ENCODE measurements at places on chromosomes 4 and X.
A peak's percentile ranks its signal among the peaks of the same experiment; 100 is the strongest.

- no peak overlapping the region for H3K4me3 ChIP-seq
- no peaks in the 10 kb centered on the region for H3K4me1 ChIP-seq
- no peak for DNase-seq
- H3K27me3 ChIP-seq, result peaks cover 22% of the 10 kb centered on the region
- no peaks in the 10 kb centered on the region for H3K36me3 ChIP-seq
Observed at GRCh38 chr4:52076731-52077130, 25.6 kb downstream of the SPATA18 start.

DNA sequence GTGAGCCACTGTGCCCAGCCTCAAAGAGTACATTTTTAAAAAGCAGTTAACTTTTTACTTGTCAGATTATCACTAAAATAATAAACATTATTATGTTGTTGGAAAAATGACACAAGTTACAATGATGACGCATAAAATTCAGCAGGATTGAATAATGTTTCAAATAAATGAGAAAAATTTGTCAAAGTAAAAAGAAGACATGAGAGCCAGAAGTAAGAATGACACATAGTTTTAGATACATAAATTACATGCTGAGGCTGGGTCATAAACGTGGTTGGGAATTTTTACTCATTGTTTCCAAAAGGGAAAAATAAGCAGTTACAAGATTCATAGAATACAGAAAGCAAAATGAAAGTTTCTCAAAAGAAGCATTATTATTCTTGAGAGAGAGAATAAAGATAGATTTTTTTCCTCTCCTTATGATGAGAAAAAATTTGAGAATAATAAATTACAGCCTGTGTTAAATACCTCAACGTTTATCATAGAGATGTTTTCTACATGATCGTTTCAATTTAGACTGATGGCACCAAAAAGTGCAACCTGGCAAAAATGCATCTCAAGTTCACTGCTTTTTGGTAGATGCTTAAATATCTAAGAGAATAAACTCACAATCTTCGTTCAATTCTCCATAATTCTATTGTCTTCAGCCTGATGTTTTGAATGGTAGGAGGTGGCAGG, 40.4 kb downstream of the GUCY1B1 start:
- no peaks in the 10 kb centered on the region for H3K27me3 ChIP-seq
- H3K4me1 ChIP-seq, result no peaks in the 10 kb centered on the region
- H3K36me3 ChIP-seq, result no peaks in the 10 kb centered on the region
- H3K4me3 ChIP-seq, result no peak overlapping the region

GRCh38 chrX:55127692-55128091, 38.9 kb downstream of the PAGE2 start:
- DNase-seq, result no peak
- H3K36me3 ChIP-seq, result no peaks in the 10 kb centered on the region
- no peaks in the 10 kb centered on the region for H3K4me1 ChIP-seq
- H3K4me3 ChIP-seq, result no peak overlapping the region
- peaks cover 4% of the 10 kb centered on the region for H3K27me3 ChIP-seq

- H3K4me3 ChIP-seq, result no peak overlapping the region
- DNase-seq, result no peak
- H3K27me3 ChIP-seq, result no peaks in the 10 kb centered on the region
Observed at GRCh38 chr4:165785337-165785736, 87.7 kb upstream of the TLL1 start.

DNA sequence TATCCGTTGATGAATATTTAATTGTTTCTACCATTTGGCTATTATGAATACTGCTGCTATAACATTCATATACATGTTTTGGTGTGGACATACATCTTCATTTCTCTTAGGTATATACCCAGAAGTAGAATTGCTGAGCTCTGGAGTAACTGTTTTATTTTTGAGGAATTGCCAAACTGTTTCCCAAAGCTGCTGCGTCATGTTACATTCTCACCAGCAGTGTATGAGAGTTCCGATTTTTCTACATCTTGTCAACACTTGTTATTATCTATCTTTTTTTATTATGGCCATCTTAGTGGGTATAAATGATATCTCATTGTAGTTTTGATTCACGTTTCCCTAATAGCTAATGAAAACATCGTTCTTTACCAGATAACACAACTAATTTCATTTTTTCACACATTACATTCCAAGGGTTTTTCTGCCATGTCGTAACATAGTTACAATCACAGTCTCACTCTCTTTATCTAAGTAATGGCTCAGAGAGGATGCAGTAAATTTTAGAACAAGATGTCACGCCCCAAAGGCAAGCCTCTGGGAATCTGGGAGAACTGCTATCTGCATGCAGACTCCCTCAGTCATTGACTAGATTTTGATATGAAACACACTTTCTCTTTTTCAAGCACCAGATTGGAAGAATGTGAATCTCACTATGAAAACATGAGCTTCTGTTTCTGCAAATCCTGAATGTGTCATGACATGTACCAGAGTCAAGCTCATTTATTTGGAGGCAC, 10.3 kb downstream of the ARHGAP6 start:
- no peaks in the 10 kb centered on the region for H3K36me3 ChIP-seq
- DNase-seq, result no peak
- H3K4me1 ChIP-seq, result no peaks in the 10 kb centered on the region
- H3K27ac ChIP-seq, result no peak overlapping the region
- H3K4me3 ChIP-seq, result no peak overlapping the region

DNA sequence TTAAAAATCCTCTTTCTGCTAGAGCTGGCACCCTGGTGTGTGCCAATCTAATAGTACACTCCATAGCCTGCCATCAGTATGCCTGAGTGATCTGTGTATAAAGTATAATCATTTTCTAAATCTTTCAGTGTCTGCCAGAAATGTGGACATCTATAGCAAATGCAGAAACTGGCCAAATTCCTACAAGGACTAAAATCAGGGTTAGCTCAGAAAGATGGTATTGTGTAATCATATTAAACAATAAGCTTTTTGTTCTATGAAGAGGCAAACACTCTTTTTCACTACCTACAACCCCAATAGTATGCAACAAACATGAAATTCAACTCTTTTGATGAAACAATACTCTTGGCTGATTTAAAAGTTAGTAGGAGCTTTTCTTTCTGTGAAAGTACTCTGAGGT, 7.7 kb upstream of the TXLNG start:
- H3K4me1 ChIP-seq, result no peaks in the 10 kb centered on the region
- no peak overlapping the region for H3K4me3 ChIP-seq
- no peaks in the 10 kb centered on the region for H3K36me3 ChIP-seq
- no peak overlapping the region for H3K27ac ChIP-seq
- no peak for DNase-seq
- H3K27me3 ChIP-seq, result no peaks in the 10 kb centered on the region

- no peak for DNase-seq
- H3K27ac ChIP-seq, result no peak overlapping the region
- H3K4me1 ChIP-seq, result no peaks in the 10 kb centered on the region
- H3K4me3 ChIP-seq, result no peak overlapping the region
Observed at GRCh38 chr4:185993328-185993973, 75.5 kb upstream of the TLR3 start.

- no peak for DNase-seq
- H3K4me1 ChIP-seq, result peaks cover 1% of the 10 kb centered on the region
- H3K36me3 ChIP-seq, result peaks cover 11% of the 10 kb centered on the region
Observed at GRCh38 chr4:144989306-144989705, 108.7 kb downstream of the ANAPC10 start.

DNA sequence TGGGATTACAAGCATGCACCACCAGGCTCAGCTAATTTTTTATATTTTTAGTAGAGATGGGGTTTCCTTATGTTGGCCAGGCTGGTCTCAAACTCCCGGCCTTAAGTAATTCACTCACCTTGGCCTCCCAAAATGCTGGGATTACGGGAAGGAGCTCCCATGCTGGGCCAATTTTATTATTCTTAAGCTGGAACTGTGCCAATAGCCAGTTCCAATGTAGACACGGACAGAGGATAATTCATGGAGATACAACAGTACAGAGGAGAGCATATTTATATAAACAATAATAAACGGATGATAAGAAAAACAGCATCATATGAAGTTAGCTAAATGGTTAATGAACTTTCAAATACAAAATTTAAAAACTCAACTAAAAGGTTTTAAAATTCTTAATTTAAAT, 87.8 kb downstream of the PPA2 start:
- H3K27ac ChIP-seq, result no peak overlapping the region
- peaks cover 45% of the 10 kb centered on the region for H3K36me3 ChIP-seq
- H3K4me1 ChIP-seq, result no peaks in the 10 kb centered on the region
- no peak for DNase-seq
- H3K4me3 ChIP-seq, result no peak overlapping the region

DNA sequence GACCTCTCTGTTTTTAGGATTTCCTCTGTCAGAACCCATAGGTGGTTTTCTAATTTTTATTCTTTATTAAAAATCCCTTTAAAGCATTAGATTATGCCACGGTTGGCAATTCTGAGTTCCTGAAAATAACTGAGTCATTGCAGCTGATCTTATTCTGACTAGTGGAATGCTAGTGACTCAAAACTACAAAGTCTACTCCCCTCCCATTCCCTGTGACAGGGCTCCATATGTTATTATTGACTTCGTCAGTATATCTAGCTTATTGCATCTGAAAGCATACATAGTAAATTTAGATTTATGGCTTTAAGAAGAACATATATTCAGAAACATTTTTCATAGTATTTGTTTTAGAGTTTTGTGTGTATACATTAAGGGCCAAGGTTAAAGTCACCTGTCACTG, 38.5 kb downstream of the HERC3 start:
- no peak for DNase-seq
- peaks cover 12% of the 10 kb centered on the region for H3K36me3 ChIP-seq
- no peaks in the 10 kb centered on the region for H3K4me1 ChIP-seq
- no peaks in the 10 kb centered on the region for H3K27me3 ChIP-seq
- no peak overlapping the region for H3K4me3 ChIP-seq

- no peaks in the 10 kb centered on the region for H3K27me3 ChIP-seq
- H3K4me3 ChIP-seq, result no peak overlapping the region
- no peak overlapping the region for H3K27ac ChIP-seq
- DNase-seq, result no peak
- no peaks in the 10 kb centered on the region for H3K36me3 ChIP-seq
- H3K4me1 ChIP-seq, result no peaks in the 10 kb centered on the region
Observed at GRCh38 chr4:94827481-94828110, 69.8 kb downstream of the BMPR1B start.

- no peak for DNase-seq
- H3K4me1 ChIP-seq, result no peaks in the 10 kb centered on the region
- H3K27ac ChIP-seq, result no peak overlapping the region
- no peaks in the 10 kb centered on the region for H3K36me3 ChIP-seq
- no peaks in the 10 kb centered on the region for H3K27me3 ChIP-seq
- H3K4me3 ChIP-seq, result no peak overlapping the region
Observed at GRCh38 chr4:180394312-180394711, 1848.9 kb upstream of the TENM3 start.

GRCh38 chr4:138927072-138927471, 88.5 kb upstream of the NOCT start:
- H3K4me1 ChIP-seq, result no peaks in the 10 kb centered on the region
- DNase-seq, result no peak
- no peaks in the 10 kb centered on the region for H3K27me3 ChIP-seq
- H3K4me3 ChIP-seq, result no peak overlapping the region
- H3K36me3 ChIP-seq, result no peaks in the 10 kb centered on the region
- H3K27ac ChIP-seq, result no peak overlapping the region

GRCh38 chrX:135393051-135393450, 28.7 kb upstream of the SMIM10L2A start:
- peaks cover 2% of the 10 kb centered on the region for H3K27me3 ChIP-seq
- peaks cover 3% of the 10 kb centered on the region for H3K36me3 ChIP-seq

GRCh38 chr4:123666486-123666885, 269.9 kb downstream of the SPRY1 start:
- no peak overlapping the region for H3K27ac ChIP-seq
- peaks cover 59% of the 10 kb centered on the region for H3K27me3 ChIP-seq
- H3K4me1 ChIP-seq, result peaks cover 6% of the 10 kb centered on the region

- H3K4me1 ChIP-seq, result no peaks in the 10 kb centered on the region
- H3K4me3 ChIP-seq, result no peak overlapping the region
- no peaks in the 10 kb centered on the region for H3K36me3 ChIP-seq
- no peak overlapping the region for H3K27ac ChIP-seq
- no peak for DNase-seq
- no peaks in the 10 kb centered on the region for H3K27me3 ChIP-seq
Observed at GRCh38 chr4:132214519-132214918, 934.6 kb upstream of the PCDH10 start.

- H3K4me3 ChIP-seq, result no peak overlapping the region
- no peak for DNase-seq
- no peaks in the 10 kb centered on the region for H3K27me3 ChIP-seq
Observed at GRCh38 chr4:6972911-6973310, 63.3 kb downstream of the TBC1D14 start.

- H3K36me3 ChIP-seq, result no peaks in the 10 kb centered on the region
- no peak overlapping the region for H3K27ac ChIP-seq
- H3K27me3 ChIP-seq, result no peaks in the 10 kb centered on the region
- H3K4me1 ChIP-seq, result no peaks in the 10 kb centered on the region
- H3K4me3 ChIP-seq, result no peak overlapping the region
Observed at GRCh38 chr4:22202246-22202974, 253.8 kb upstream of the KCNIP4 start.

DNA sequence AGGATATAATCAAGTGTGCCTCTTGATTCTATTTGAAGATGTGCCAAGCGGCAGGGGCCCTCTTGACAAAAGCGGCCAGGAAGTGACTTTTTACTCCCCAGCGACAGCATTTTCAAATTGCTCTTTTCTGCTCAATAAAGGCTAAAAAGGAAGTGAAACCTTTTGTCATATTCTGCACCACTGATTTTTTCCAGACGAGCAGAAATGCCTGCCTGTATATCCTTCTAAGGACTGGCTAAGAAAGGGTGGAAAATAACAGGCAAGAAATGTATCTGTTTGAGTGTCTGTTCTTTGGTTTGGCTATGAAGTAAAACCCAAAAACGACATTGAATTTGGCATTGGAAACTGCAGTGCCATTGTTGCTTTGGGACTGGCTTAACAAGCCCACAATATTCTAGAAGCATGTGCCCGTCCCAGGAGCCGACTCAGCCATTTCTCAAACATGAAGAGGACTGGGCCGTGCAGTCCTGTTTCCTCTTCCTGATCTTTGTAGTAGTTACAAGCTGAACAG, 25.4 kb downstream of the TMSB4X start:
- peak overlapping the region; percentile 98 for H3K27ac ChIP-seq
- H3K4me1 ChIP-seq, result peaks cover 62% of the 10 kb centered on the region
- H3K4me3 ChIP-seq, result peak overlapping the region; percentile 66
- no peaks in the 10 kb centered on the region for H3K36me3 ChIP-seq

DNA sequence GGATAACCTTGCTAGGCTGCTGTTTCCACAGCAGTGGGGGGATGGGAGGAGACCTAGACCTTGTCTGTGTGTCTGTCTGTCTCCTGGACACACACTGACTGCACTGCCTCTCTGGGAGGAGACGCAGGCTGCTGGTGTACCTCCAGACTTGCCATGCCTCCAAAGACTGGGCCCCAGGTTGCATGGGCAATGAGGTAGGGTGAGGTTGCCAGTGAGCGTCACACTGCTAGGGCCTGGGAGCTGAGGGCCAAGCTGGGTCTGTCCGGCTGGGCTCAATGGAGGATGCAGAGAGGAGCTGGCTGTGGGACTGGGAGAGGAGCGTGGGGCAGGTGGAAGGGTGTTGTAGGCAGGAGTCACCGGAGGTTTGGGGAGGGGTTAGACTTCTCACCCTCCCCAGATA, 16.6 kb downstream of the MAGED2 start:
- H3K27me3 ChIP-seq, result no peaks in the 10 kb centered on the region
- no peak for DNase-seq
- H3K36me3 ChIP-seq, result no peaks in the 10 kb centered on the region

GRCh38 chrX:109822861-109823260, 89.8 kb upstream of the ACSL4 start:
- H3K36me3 ChIP-seq, result no peaks in the 10 kb centered on the region
- H3K4me1 ChIP-seq, result peaks cover 3% of the 10 kb centered on the region
- no peak overlapping the region for H3K27ac ChIP-seq
- H3K27me3 ChIP-seq, result no peaks in the 10 kb centered on the region
- no peak for DNase-seq
- no peak overlapping the region for H3K4me3 ChIP-seq

GRCh38 chrX:108464604-108465003, 25.0 kb downstream of the COL4A5 start:
- H3K36me3 ChIP-seq, result no peaks in the 10 kb centered on the region
- no peaks in the 10 kb centered on the region for H3K4me1 ChIP-seq
- no peaks in the 10 kb centered on the region for H3K27me3 ChIP-seq
- DNase-seq, result no peak
- H3K27ac ChIP-seq, result no peak overlapping the region

All from activated T-helper 2 cell treated with anti-CD3 and anti-CD28 coated beads, Interferon-gamma antibody, Interleukin-2, Interleukin-4, amounts not matched to agents 10 μg/mL and 5 μg/mL and 100 μg/mL, durations not matched to agents 14 hours and 24 hours and 36 hours (primary cell).